ENCODE measurements at places on chromosomes 7 and 10.

GRCh38 chr7:760006-760405, 32.9 kb upstream of the PRKAR1B start:
- no peak for DNase-seq

GRCh38 chr7:137579913-137580640, 236.5 kb upstream of the PTN start:
- no peak for DNase-seq

DNA sequence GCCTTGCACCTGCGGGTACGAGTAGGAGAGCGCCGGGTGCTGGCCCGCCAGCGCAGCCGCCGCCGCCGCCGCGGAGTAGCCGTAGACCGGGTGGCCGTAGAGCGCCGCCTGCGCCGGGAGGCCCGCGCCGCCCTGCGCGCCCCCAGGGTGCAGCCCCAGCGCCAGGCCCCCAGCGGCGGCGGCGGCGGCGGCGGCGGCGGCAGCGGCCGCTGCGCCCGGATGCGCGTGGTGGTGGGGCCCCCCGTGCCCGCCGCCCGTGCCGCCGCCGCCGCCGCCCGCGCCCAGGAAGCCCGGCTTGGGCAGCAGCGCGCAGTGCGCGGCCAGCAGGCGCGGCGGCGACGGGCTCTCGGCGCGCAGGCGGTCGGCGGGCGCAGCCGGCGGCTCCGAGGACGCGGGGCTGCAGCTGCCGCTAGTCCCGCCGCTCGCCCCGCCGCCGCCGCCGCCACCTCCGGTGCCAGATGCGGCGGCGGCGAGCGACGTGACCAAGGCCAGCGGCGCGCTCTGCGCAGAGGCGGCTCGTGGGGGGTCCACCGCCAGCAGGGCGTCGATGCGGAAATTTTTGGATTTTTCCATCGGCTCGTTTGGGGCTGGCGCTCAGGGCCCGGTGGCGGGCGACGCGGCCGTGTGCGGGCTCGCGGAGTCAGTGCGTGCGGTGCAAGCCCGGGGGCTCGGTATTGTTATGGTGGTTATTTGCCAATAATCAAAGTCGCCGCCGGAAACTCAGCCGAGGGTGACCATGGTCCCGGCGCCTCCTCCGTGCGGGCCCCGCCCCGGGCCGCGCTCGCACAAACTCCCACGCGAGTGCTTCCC, 480 bp downstream of the MNX1 start:
- no peak for DNase-seq

- DNase-seq, result no peak
Observed at GRCh38 chr7:81268551-81268950, 349.7 kb upstream of the SEMA3C start.

- DNase-seq, result no peak
Observed at GRCh38 chr7:32536585-32536984, 41.3 kb downstream of the AVL9 start.

DNA sequence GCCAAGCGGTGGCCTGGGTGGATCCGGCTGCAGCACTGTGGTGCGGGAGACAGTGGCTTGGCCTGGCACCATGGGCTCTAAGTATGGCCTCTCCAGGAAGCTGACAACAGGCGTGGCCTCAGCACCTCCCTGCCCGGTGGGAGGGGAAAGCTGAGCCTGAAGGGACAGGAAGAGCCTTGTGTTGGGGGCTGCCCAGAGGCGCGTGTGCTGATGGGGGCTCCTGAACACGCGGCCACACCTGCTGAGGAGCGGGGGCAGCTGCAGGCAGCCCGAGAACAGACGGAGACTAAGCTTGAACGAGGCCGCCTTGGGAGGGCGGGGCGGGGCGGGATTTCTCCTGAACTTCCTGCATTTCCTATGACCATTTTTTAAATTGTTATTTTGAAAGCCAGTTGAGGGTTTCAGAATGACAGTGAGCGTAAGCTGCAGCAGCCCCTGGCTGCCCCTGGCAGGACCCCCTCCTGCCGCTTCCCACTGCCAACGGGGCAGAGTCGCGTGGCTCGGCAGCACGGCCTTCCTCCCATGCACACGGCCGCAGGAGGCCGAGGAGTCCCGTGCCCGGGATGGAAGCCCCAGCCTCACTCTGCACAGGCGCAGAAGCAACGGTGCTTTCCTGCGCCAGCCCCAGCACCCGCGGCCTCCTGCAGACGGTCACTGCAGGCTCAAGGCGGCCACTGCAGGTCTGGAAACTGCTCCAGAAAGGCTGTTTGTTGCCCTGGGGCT, 43.2 kb downstream of the DPYSL4 start:
- DNase-seq, result peak; percentile 67

DNA sequence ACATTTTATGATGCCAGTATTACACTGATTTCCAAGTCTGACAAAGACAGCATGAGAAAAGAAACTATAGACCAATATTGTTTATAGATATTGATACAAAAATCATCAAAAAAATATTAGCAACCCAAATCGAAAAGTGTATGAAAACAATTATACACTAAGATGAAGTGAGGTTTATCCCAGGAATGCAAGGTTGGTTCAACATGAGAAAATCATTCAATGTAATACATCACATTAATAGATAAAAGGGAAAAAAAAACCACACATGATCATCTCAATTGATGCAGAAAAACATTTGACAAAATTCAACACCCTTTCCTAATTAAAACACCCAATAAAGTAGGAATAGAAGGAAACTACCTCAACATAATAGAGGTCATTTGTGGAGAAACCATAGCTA, 153.9 kb downstream of the DNAJC1 start:
- DNase-seq, result peak; percentile 5

GRCh38 chr7:74183653-74184450, 9.7 kb downstream of the EIF4H start:
- no peak for DNase-seq

GRCh38 chr10:97631098-97631497, 2.2 kb downstream of the MORN4 start:
- DNase-seq, result no peak

GRCh38 chr7:8637322-8637721, 203.9 kb downstream of the NXPH1 start:
- DNase-seq, result no peak

DNA sequence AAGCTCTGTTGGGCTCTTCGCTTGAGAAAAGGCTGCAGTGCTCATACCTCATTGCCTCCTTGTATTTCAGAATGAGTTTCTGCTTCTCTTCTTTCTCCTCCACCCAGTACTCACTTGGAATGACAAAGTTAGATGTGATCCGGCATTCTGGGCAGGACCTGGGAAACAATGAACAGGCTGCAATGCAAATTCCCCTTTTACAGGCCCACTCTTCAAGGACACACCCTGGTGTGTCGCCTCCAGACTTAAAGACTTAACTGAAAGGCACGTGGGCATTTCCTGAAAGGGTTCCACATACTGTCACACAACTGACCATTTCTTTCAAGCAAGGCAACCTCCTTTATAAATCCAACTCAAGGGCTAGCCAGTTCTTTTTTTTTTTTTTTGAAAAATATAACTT, 23.6 kb downstream of the MKRN1 start:
- no peak for DNase-seq

DNA sequence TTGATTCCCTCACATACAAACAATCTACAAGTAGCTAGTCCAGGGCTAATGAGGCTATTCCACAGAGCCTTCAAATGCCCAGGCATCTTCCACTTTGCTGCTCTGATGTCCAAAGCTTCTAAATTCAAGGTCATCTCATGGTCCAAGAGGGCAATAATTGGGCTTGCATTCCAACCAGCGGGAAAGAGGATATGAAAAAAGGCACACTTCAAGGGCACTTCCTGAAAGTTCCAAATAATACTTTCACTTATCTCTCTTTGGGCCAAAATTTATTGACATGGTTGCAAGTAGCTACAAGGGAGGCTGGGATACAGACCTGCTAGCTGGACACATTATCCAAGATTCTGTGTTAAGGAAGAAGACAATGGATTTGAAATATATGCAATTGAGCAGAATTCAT, 25.2 kb upstream of the APBB1IP start:
- peak; percentile 46 for DNase-seq
